Fibroblast of mammary gland (primary cell): ENCODE measurements at places on chromosomes 5 and 9.
A peak's percentile ranks its signal among the peaks of the same experiment; 100 is the strongest.

GRCh38 chr5:149799119-149799623 is 69.1 kb downstream of the PPARGC1B start:
- DNase-seq = peak; percentile 96

DNA sequence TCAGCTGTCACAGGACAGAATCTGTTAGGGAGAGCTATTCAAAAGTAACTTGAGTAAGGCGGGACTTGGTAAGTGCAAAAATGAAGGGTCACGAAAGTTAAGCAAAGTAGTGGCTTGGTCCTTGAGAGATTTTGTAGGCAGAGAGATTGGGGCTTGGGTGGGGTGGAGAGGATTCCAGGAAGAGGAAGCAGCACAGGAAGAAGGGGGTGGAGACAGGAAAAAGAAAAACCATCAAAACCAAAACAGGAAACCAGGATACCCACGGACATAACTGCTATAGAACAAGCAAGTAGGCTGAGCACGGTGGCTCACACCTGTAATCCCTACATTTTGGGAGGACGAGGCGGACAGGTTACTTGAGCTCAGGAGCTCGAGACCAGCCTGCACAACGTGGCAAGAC is 3.7 kb downstream of the ROPN1L start:
- no peak for DNase-seq

- no peak for DNase-seq
Measured at GRCh38 chr9:93540305-93540704, 36.1 kb upstream of the PHF2 start.

GRCh38 chr5:107616213-107616612 is 54.5 kb downstream of the EFNA5 start:
- DNase-seq = no peak

DNA sequence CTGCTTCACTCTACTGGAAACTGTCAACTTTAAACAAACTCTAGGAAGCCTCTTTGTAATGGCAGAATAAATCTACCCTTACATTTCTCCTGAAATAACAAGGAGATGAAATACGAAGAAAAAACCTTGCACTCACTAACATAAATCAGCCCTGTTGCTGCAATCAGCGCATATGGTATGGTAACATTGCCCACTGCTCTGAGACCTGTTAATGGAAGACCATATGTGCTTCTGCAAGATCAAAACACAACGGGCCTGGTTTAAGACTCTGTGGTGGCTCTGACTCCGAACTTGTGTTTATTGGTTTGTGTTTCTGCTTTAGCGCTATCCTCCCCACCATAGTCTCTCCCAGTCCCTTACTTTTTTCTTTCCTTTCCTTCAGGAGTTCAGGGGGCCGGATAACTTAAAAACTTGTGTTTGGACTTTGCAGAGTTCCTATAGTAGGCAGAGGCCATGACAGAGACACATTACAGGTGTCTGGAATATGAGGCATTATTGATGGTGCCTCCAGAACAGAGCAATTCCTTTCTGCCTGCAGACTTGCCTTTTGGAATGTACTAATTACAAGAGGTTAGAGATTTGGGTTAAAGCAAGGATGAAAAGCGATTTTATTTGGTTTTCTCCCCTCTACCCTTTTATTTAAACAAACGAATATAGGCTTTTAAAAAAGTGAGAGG is 110.8 kb downstream of the PSAT1 start:
- no peak for DNase-seq

DNA sequence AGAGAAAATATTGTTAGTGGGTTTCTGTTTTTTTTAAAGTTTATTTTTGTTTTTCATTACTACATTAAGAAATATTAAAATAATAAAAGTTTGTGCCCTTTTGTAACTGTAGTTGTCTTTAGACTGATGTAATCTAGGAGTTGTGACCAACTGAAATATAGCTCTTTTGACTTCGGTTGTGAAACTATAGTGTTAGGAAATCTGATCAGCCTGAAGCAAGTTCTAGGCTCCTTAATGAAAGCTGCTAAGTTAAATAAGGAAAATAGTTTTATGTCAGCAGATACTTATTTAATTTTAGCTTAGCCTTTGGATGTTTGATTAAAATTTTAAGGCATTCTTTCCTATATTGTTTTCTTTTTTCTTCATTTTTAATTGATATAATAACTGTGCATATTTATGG is 14.2 kb downstream of the AP3S1 start:
- peak; percentile 45 for DNase-seq

DNA sequence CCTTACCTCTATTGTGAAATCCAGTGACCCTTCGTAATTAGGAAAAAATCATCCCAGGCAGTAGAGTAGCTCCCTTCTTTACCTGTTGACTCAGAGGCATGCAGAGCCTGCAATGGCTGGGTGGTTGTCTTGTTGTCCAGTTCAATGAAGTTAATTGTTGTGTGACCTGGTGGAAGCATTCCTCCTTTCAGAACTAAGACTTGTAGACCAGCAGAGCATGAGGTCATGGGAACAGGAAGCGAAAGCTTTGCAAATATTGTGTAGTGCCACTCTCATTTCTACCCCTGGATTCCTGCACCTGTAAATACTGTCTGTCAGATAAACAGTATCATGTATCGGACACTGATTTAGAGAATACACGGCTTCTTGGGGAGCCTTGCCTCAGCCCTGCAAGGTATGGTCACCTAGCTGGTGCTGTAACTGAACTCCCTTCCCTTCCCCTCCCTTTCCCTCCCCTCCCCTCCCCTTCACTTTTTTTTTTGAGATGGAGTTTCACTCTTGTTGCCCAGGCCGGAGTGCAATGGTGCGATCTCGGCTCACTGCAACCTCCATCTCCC is 5.7 kb upstream of the PRXL2C start:
- no peak for DNase-seq

DNA sequence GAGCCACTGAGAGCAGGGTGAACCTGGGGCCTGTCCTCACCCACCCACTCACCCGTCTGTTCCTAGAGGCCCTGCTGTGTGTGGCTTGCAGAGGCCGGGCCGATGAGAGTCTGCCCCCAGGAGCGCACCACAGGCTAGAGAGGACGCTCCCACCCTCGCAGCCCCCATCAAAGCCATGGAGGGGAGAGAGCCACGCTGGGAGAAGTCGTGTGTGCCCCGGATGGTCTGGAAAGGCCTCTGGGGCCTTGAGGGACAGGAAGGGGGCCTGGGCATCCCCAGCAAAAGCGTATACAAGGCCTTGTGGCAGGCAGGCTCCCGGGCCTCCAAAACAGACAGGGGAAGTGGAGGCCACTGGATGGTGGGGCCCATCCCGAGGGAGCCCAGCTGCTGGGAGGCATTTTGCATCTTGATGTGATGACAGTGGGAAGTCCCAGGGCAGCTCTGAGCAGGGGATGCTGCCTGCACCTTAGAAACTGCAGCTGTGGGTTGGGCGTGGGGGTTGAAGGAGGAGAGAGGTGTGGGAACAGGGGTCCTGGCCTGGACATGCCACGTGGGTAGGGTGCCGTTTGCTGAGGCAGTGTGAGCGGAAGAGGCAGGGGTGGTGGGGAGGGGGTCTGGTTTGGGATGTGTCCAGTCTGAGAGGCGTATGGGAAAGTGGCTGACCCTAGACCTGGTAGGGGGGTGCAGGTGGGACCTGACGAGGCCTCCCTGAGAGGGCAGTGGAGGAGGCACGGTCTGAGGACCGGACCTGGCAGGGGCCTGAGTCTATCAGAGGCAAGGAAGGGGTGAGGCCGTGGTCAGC is 43.0 kb upstream of the NOTCH1 start:
- no peak for DNase-seq

- no peak for DNase-seq
Measured at GRCh38 chr9:137323531-137324331, 21.7 kb upstream of the NRARP start.

DNA sequence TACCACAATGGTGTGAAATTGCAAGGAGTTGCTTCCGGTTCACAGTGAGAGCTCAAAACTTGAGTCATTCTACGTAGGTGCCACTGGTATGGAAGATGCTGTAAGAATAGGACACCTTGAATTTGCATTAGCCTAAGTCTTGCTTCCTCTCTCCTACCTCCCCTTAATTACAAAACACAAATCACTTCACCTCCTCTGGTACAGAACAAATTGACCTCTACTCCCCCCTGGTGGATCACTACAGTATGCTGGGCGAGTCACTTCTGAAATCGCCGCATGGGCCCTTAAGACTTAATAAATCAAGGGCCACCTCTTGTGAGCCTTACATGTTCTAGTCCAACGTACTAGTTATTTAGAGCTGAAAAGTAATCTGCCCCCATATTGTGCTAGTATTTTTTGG is 145.3 kb upstream of the SMARCA2 start:
- peak; percentile 12 for DNase-seq

GRCh38 chr5:9189681-9190080 is 356.2 kb downstream of the SEMA5A start:
- DNase-seq = no peak

DNA sequence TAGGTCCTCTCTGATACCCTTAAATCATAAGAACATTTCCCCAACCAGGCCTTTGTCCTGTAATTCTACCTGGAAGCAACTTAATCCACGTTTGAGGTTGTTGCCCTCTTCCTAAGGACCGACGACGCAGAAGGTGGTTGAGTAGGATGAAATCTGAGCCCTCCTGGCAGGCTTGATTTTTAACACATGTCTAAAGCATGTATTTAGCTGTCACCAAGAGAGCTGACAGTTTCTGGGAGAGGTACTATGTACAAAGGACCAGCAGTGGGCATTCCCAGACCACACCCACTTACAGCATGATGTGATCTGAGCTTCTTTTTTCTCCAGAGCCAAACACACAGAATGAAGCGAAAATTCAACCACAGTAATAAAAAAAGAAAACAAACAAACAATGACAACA is 260.9 kb downstream of the SH3GL2 start:
- no peak for DNase-seq

GRCh38 chr9:95383185-95383676 is 65.7 kb upstream of the FANCC start:
- DNase-seq = peak; percentile 13

GRCh38 chr5:139100825-139101224 is 97.3 kb downstream of the SIL1 start:
- DNase-seq = peak; percentile 76

DNA sequence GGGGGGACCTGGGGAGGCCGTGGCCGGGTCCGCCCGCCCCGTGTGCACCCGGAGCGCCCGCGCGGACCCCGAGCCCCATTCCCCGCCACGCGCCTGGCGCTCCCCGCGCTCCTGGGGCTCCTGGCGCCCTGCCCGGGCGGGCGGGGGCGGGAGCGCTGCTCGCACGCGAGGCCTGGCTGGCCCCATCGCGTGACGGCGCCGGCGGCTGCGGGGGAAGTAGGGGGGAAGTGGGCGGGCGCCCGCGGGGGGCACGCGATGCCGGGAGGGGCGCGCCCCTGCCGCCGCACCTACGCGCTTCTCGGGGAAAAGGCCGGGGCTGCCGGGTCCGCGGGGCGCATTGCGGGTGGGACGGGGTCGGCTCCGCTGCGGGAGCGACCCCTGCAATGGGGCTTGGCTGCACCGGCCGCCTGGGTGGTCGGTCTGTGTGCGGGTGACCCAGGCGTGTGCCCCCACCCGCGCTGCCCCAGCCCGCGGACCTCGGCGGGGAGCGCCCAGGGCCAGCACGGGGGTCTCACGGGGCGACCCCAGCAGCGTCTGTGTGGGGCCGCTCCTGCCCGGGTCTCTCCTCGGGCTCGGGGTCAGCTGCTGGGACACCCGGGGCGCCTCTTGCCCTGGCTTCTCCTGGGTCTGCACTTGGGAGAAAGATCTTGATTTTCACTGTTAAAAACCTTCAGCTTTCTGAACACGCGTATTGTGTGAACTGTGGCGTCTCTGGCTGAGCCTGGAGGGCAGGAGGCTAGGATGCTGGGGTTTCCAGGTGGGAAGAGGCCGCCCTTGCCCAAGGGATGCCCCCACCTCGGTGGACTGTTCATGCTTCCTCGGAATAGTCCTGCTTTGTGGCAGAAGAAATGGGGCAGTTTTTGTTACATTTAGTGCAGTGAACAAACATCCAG is 52.4 kb downstream of the AHRR start:
- DNase-seq = peak; percentile 55

GRCh38 chr5:148687427-148687826 is 33.1 kb upstream of the HTR4 start:
- DNase-seq = peak; percentile 39

DNA sequence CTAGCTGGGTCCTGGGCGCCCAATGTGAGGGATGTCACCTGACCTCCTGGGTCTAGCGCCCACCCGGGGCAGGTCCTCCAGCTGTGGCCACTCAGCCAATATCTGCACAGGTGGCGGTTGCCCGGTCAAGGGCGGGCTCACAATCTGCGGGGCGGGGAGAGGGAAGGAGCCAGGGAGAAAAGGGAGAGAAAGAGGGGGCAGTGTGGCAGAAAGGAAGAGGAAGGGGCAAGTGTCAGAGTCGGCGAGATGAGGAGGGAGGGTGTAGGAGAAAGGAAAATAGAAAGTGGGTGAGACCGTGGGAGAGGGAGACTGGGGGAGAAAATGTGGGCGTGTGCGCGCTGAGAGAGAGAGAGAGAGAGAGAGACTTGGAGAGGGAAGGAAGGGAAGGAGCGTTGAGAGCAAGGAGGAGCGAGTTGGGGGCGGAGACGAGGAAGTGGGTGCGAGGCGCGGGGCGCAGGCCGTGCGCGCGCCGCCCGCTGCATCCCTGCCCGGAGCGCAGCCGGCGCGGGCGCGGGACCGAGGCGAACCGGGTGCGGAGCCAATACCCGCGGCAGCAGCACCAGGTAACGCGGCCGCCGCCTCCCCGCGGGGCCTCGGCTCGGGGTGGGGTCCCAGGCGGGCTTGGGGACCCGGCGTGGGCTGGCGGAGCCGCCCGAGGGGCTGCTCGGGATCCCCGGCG is at the start of gene HRH2:
TSS of gene HRH2 (plus strand) at position 479 of the 679 bp plus-strand sequence. CDS start 25,163 bp downstream, outside the sequence.
- DNase-seq = no peak

- DNase-seq = no peak
Measured at GRCh38 chr9:95605816-95606488, 89.2 kb upstream of the PTCH1 start.

- no peak for DNase-seq
Measured at GRCh38 chr5:142876817-142877216, 106.6 kb downstream of the ARHGAP26 start.

GRCh38 chr5:37867654-37868053 is 27.8 kb upstream of the GDNF start:
- DNase-seq = no peak

DNA sequence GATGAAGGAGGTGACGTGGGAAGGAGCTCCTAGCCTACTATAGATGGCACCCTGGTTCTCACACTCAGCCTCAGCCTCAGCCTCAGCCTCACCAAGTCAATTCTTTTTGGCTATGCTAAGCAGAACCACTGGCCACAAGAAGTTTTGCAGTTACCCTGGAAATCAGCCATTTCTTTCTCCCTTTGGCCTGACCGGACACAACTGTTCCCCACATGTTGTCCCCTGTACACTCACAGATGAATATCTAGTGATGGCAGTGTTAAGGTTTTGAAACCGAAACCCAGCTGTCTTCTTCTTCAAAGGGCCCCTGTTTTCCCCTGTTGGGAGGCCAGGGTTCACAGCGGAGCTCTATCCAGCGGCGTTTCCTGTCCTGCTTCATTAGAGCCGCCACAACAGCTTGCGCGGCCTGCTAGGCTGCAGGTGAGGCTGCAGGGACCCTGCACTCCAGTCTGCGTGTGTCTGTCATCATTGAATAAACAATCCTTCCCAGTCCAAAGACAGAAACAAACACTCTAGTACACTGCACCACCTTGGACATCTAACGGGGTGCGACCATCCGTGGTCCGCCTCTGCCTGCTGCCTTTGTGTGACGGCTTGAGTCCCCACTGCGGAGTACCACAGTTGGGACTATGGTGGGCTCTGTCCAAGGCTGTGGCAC is 250.5 kb downstream of the DENND1A start:
- no peak for DNase-seq
